Uterus (tissue), 4 donors: ENCODE measurements at places on chromosomes 2 and 18. TPM values are rescaled to one million over a fixed set of nuclear protein-coding genes. Genes with fewer than 3 reads are reported as not detected.
A peak's percentile ranks its signal among the peaks of the same experiment; 100 is the strongest.

Gene PSMA8
- not detected for total RNA-seq

GRCh38 chr2:199464606-199465352 is 7.0 kb upstream of the SATB2 start:
- H3K4me1 ChIP-seq: no peaks in the 10 kb centered on the region
- no peak for DNase-seq
- H3K36me3 ChIP-seq: no peaks in the 10 kb centered on the region

Gene GYPC
- 67.6 TPM for total RNA-seq

- no peak for DNase-seq
- no peak overlapping the region for H3K4me3 ChIP-seq
- no peak overlapping the region for H3K27ac ChIP-seq
- no peaks in the 10 kb centered on the region for H3K36me3 ChIP-seq
- no peaks in the 10 kb centered on the region for H3K27me3 ChIP-seq
Measured at GRCh38 chr2:181461056-181461997, 4.1 kb downstream of the ITGA4 start.

- H3K36me3 ChIP-seq: no peaks in the 10 kb centered on the region
- H3K4me3 ChIP-seq: no peak overlapping the region
- H3K4me1 ChIP-seq: peaks cover 5% of the 10 kb centered on the region
- no peaks in the 10 kb centered on the region for H3K27me3 ChIP-seq
- no peak overlapping the region for H3K27ac ChIP-seq
Measured at GRCh38 chr2:33212151-33212550, 264.3 kb upstream of the RASGRP3 start.

DNA sequence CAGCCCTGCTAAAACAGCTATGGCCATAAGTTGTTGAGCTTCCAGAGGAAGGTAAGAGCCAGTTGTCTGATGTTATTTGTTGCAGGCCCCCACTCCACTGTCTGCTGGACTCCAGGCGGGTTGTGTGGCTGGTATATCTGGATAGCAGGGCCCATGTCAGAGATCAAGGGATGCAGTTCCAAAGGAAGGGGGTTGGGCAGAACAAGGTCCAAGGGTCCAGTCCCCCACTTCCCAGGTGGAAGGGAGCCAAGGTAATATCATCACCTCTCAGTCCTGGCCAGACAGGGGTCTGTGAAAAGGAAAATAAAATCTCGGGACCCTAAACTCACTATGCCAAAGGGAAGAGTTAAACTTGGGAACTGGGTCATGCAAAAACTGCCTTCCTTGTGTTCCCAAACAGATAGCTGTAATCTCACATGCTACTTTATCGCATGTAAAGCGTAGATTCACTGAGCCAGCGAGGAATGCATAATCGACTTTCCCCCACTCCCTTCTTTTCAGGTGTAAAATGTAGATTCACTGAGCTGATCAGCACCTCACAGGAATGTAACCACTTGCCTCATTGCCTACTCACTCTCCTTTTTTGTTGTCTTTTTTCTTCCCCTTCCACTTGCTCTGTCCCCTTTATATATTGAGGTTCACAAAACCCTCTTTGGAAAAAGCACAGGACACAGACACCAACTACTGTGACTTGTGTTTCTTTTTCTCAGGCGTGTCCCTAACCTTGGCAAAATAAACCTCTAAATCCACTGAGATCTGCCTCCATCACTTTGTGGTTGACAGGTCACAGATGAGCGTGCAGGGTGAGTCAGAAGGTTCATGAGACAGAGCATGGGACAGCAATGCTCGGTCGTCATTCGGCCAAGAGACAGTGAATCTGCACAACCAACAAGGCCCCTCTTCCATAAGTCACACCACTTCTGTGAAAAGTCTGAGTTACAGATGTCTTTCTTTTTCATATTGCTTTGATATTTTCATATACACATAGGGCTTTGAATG is 255.3 kb upstream of the SIX2 start:
- no peak for DNase-seq
- no peak overlapping the region for H3K27ac ChIP-seq
- no peaks in the 10 kb centered on the region for H3K36me3 ChIP-seq
- H3K4me1 ChIP-seq: no peaks in the 10 kb centered on the region

Gene ADGRF3
- 0.21 TPM for total RNA-seq

DNA sequence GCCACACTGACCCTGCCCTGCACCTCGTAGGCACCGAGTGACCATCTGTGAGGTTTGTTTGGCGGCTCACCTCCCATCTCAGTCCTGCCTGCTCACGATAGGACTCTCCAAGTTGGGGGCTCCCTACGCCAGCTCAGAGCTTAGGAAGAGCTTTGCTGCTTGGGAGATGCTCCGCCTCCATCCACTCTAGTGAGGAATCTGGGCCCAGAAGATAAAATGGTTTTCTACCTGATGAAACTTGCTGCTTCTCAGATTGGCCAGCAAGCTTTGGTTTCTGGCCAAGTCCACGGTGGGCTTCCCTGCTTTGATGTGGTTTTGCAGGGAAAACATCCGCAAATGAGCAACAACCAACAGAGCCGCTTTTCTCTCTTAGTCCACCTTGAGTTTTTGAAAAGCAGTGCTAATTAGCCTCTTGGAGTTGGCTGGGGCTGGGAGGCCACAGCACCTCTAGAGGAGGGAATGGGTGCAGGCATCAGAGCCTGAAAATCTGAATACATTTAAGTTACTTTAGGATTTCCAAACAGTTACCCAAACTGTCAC is 42.2 kb downstream of the THNSL2 start:
- no peaks in the 10 kb centered on the region for H3K36me3 ChIP-seq
- H3K4me3 ChIP-seq: no peak overlapping the region
- no peaks in the 10 kb centered on the region for H3K4me1 ChIP-seq
- no peaks in the 10 kb centered on the region for H3K27me3 ChIP-seq
- H3K27ac ChIP-seq: no peak overlapping the region
- DNase-seq: no peak

Gene CHRNG
- total RNA-seq: not detected

- no peaks in the 10 kb centered on the region for H3K27me3 ChIP-seq
- H3K36me3 ChIP-seq: no peaks in the 10 kb centered on the region
Measured at GRCh38 chr2:209593930-209594329, 170.1 kb downstream of the MAP2 start.

- no peaks in the 10 kb centered on the region for H3K36me3 ChIP-seq
- H3K4me1 ChIP-seq: no peaks in the 10 kb centered on the region
- H3K4me3 ChIP-seq: no peak overlapping the region
- H3K27me3 ChIP-seq: no peaks in the 10 kb centered on the region
- no peak for DNase-seq
Measured at GRCh38 chr2:25418944-25419677, 77.4 kb upstream of the DNMT3A start.

DNA sequence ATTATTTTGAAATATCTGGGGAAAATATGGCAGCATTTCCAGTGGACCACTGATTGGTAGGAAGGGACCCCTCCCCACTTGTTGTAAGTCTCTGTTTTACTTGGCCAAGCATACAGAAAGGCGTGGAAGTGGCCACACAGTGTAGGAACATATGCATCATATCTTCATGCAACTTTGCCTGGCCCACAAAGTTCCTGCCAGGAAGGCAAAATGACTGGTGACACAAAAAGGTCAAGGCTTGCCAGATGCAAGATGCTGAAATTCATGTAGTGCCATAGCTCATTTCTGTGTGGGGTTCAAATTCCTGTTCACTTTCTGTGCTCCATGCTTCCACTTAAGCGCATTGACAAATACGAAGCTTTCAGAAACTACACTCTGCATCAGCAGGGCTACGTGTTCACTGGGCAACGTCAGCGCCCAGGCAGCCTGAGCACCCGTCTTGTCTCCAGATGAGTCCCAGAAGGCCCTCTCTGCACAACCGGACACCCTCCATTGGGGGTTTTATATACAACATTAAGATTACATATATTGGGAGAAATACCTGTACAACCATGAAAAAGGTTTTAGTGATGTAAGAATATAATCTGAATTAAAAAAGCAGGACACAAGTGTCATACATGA is 3.6 kb downstream of the DYNC2LI1 start:
- no peaks in the 10 kb centered on the region for H3K4me1 ChIP-seq
- DNase-seq: no peak
- no peaks in the 10 kb centered on the region for H3K27me3 ChIP-seq
- H3K27ac ChIP-seq: no peak overlapping the region
- H3K36me3 ChIP-seq: no peaks in the 10 kb centered on the region

- H3K27me3 ChIP-seq: no peaks in the 10 kb centered on the region
- H3K4me3 ChIP-seq: no peak overlapping the region
- peak; percentile 62 for DNase-seq
- peak overlapping the region; percentile 76 for H3K27ac ChIP-seq
Measured at GRCh38 chr2:85710687-85711577, 16.8 kb downstream of the GNLY start.

Gene KIF5C
- total RNA-seq: 2.4 TPM

Gene GLI2
- 3.6 TPM for total RNA-seq

GRCh38 chr2:239605409-239605808 is 204.6 kb upstream of the HDAC4 start:
- H3K36me3 ChIP-seq: no peaks in the 10 kb centered on the region
- H3K4me1 ChIP-seq: no peaks in the 10 kb centered on the region
- no peak overlapping the region for H3K27ac ChIP-seq
- no peaks in the 10 kb centered on the region for H3K27me3 ChIP-seq
- no peak for DNase-seq

Gene ZNF385B
- not detected for total RNA-seq

Gene RNF152
- total RNA-seq: 23.8 TPM

Gene HAT1
- total RNA-seq: 60.9 TPM

Gene NT5C1B
- total RNA-seq: not detected

- no peaks in the 10 kb centered on the region for H3K27me3 ChIP-seq
- H3K36me3 ChIP-seq: no peaks in the 10 kb centered on the region
- no peak overlapping the region for H3K27ac ChIP-seq
Measured at GRCh38 chr2:223474893-223475292, 127.3 kb downstream of the SCG2 start.

DNA sequence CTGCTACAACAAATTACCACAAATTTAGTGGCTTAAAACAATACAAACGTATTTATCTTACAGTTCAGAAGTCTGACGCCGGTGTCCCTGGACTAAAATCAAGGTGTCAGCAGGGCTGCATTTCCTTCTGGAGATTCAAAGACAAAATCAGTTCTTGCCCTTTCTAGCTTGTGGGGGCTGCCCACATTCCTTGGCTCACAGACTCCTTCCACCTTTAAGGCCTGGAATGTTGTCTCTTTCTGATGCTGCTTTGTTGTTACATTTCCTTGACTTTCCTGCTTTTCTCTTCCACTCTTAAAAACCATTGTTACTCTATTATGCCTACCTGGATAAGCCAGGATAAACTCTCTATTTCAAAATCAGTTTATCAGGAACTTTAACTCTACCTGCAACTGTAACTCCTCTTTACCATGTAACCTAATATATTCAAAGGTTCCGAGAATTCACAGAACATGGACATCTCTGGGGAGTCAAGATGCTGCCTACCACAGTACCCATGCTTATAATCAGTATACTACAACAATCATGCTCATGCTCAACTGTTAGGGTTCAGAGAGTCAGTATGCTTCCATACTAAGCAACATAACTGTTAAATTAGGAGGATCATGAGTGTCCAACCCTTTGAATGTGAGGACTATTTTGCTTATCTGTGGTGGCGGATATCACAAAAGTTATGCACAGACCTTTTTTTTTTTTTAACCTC is 27.4 kb downstream of the YES1 start:
- no peaks in the 10 kb centered on the region for H3K27me3 ChIP-seq
- H3K36me3 ChIP-seq: no peaks in the 10 kb centered on the region
- no peak overlapping the region for H3K27ac ChIP-seq
- DNase-seq: no peak
- no peaks in the 10 kb centered on the region for H3K4me1 ChIP-seq
- H3K4me3 ChIP-seq: no peak overlapping the region

- no peaks in the 10 kb centered on the region for H3K27me3 ChIP-seq
- no peaks in the 10 kb centered on the region for H3K4me1 ChIP-seq
- no peaks in the 10 kb centered on the region for H3K36me3 ChIP-seq
- peak overlapping the region; percentile 78 for H3K4me3 ChIP-seq
- peak; percentile 40 for DNase-seq
- peak overlapping the region; percentile 97 for H3K27ac ChIP-seq
Measured at GRCh38 chr2:63842149-63843061, 709 bp downstream of the UGP2 start.

Gene FAM110C
- 11.9 TPM for total RNA-seq

- H3K4me1 ChIP-seq: no peaks in the 10 kb centered on the region
- no peak overlapping the region for H3K4me3 ChIP-seq
- no peaks in the 10 kb centered on the region for H3K36me3 ChIP-seq
- no peak overlapping the region for H3K27ac ChIP-seq
Measured at GRCh38 chr2:196337208-196337953, 166.0 kb upstream of the STK17B start.

GRCh38 chr18:13136904-13137669 is 81.5 kb upstream of the LDLRAD4 start:
- H3K36me3 ChIP-seq: no peaks in the 10 kb centered on the region
- no peaks in the 10 kb centered on the region for H3K27me3 ChIP-seq
- H3K4me3 ChIP-seq: peak overlapping the region; percentile 55
- H3K27ac ChIP-seq: peak overlapping the region; percentile 85
